ENCODE measurements at places on chromosomes 6 and 20.

DNA sequence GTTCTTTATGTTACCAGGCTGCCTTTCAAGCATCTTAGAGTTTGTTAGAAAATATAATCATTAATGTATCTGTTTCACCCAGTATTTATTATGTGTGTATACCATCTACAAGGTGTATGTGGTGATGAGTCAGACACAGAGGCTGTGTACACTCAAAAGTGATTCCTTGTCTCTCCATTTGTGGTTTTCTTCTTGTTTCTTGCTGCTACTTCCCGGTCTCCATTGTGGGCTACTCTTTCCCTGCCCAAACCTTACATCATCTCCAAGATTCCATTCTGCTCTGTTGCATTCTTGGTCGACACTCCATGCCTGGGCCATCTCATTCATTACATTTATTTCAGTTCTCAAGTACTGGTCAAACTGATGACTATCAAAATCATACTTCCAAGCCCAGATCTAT lies 182.2 kb upstream of the STXBP5 start:
- DNase-seq: no peak

GRCh38 chr20:62603021-62603906 lies 39.0 kb upstream of the SLCO4A1 start:
- no peak for DNase-seq

DNA sequence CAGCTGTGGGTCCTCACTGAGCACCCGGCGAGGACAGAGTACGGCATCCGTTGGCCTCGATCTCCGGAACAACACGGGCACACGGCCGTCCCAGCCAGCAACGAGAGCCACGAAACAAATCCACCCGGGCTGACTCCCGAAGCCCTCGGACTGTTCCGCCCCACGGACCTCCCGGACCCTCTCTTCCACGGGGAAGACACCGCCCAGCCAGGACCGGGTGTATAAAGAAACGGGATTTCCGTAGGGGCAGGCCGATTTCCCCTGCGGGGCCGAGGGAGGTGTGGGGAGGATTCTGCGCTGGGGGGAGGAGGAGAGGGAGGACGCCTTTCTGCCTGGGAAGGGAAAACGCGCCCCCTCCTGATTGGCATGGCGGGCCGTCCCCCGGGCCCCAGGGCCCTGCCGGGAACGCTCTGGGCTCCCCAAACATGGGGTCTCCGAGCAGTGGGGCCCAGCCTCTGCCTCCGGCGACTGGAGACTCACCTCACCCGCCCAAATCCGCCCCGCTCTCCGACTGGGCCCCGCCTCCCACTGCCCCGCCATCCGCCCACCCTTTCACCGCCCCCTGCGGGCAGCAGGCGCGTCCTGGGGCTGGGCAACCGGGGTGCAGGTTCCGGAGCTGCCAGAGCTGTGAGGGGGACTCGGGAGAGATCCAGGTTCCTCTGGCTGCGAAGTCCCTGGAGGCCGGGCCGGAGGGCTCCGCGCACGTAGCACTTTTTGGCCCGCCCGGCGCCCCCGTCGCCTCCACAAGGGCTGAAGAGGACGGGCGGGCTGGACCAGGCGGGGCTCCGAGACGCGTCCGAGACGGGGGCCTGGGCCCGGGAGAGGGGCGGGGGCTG lies 679 bp upstream of the PPDPF start:
- DNase-seq: no peak

DNA sequence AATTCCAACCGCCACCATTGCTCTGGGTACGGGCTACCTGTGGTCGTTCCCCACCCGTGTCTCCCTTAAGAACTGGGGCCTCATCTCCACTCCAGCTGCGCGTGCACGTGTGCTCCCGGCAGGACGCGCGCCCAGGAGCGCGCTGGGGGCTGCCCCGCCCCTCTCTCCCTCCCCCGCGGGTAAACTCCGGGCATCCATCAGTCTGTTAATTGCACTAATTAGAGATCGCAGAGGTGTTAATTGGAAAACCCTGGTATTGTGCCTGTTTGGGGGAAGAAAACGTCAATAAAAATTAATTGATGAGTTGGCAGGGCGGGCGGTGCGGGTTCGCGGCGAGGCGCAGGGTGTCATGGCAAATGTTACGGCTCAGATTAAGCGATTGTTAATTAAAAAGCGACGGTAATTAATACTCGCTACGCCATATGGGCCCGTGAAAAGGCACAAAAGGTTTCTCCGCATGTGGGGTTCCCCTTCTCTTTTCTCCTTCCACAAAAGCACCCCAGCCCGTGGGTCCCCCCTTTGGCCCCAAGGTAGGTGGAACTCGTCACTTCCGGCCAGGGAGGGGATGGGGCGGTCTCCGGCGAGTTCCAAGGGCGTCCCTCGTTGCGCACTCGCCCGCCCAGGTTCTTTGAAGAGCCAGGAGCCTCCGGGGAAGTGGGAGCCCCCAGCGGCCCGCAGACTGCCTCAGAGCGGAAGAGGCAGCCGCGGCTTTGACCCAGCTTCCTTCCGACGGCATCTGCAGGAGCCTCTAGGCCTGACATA lies 14.4 kb downstream of the FOXP4 start:
- DNase-seq: peak; percentile 30

- DNase-seq: no peak
Observed at GRCh38 chr6:4510317-4510716, 265.9 kb upstream of the CDYL start.

DNA sequence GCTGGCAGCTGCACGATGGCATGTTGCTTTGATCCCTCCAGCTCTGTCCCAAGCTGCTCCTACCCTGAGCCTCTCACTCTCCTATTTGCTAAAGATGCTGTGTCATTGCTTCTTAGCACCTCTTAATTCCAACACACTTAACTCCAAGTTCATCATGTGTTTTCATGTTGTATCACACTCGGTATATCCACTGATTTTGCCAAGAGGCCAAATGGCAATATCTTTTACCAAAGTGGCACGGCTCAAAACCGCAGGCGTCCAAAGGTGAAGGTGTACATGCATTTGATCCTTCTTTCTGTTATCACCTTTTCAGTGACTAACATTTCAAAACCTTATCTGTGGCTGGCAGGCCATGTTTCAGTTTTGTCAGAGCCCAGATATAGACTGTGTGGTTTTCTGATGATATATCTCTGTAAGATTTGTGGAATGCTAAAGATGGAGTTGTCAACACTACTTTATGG lies 217.0 kb downstream of the TBX18 start:
- DNase-seq: no peak

- DNase-seq: no peak
Observed at GRCh38 chr20:62558779-62559178, 83.0 kb upstream of the GATA5 start.

DNA sequence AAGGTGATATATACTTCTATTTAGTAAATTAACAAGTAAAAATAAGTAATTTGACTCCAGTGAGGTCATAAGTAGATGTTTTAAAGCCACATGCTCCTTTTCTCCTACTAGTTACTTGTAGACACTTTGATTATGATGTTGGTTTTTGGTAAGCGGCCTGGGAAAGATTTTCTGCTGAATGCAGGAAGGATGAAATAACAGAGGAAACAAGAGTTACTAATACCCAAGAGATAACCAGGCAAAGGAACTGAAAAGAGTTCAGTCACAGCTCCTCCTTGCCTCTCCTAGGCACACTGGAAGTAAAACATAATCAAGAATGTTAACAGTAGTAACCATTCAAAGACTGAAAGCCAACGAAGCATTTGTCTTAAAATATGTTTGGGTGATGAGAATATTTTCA lies 203.3 kb downstream of the RNGTT start:
- no peak for DNase-seq

GRCh38 chr20:60806824-60807223 lies 445.2 kb upstream of the CDH4 start:
- DNase-seq: no peak

DNA sequence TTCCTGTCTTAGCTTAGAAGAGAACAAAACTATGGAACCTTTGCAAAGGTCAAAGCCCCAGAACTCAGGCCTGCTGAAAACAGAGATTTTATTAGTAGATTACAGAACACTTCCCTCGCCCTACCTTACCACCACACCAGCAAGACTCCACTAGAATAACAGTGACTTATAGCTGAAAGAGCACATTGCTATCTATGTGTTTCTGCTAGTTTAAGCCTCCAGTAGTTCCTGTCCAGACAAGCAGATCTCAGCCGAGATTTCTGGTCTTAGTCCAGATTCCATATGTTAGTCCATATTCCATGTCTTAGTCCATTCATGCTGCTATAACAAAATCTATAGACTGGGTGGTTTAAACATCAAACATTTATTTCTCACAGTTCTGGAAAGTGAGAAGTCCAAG lies 412.3 kb upstream of the ID4 start:
- no peak for DNase-seq

- DNase-seq: no peak
Observed at GRCh38 chr6:36076178-36077063, 48.8 kb downstream of the MAPK14 start.

- DNase-seq: no peak
Observed at GRCh38 chr20:8242066-8242465, 110.0 kb downstream of the PLCB1 start.

DNA sequence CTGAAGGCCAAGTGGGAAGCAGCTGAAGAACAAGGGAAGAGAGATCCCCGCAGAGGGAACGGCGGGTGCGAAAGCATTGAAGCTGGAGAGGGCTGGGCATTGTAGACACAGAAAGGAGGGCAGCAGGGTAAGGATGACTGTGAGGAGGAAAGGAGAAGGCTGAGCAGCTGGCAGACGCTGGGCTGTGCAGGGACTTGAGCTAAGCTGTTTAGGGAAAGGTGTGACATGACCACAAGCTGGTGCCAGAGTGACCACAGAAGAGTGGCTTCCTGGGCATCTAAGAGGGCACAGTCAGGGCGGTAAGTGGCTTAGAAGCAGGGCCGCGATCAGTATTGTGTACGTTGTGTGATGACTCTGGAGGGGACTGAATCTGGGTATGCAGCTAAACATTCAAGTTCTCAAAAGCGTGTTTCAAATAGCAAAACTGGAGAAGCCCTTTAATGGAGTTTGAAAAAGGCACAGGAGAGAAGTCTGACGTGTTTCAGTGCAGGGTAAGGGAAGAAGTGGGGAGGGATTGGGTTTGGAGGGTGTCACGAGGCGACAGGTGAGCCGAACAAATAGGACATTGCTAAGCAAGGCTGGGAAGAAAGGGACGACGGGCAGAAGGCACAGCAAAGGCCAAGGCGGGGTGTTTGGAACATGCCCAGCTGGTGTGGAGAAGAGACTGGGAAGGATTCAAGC lies 46.1 kb upstream of the ARFGEF2 start:
- no peak for DNase-seq

GRCh38 chr6:73679009-73679408 lies 17.0 kb upstream of the CD109 start:
- DNase-seq: no peak

- DNase-seq: no peak
Observed at GRCh38 chr20:14148042-14148441, 152.7 kb downstream of the MACROD2 start.

DNA sequence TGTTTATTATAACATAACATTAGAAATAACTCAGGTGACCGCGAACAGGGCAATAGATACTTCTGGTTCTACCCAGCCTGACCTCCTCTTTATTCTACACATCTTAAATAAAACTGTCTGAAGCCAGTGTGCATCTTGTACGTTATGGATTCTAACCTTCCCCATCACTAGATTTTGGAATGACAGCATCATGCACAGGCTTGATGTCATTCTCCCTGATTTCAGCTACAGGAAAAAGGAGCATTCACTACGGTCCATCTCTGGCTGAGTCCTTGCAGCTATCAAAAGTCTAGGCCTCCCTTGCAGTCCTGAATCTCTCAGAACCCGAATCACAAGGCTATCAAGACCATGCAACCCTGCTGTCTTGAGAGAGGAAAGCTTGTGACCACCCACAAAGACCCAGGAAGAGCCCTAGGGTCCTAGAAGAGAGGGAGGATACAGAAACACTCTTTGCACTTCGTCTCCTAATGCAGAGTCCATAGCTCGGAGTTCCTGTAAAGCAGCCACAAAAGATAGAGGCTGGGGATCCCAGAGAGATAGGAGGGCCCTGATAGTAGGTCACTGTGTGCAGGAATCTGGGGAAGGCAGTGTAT lies 845 bp downstream of the HLA-DPA1 start:
- no peak for DNase-seq

DNA sequence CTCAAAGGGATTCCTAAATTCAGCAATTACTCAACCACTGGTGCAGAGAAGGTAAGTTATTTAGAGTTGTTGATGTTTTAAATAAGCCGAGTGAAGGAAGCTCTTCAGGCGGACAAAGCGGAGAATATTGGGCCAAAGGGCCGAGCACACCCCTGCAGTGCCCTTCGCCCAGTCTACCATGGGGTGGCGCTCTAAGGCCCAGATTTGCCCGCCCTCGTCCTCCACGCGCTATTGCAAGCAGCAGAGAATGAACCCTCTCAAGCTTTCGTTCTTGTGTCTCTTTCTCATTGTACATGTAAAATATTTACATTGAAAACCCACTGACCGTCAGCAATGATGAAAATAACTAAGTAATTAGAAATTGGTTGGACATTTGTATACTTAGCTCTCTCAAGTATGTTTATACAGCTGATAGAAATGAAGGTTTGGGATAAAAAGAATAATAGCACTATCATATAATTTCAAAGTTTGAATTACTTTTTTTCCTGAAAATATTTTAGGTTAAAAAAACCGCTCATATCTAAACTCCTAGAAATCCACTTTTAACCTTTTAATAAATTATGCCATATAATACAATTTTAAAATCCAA lies 195.0 kb upstream of the CEP162 start:
- no peak for DNase-seq

- DNase-seq: no peak
Observed at GRCh38 chr20:41697861-41698559, 79.8 kb upstream of the CHD6 start.

- DNase-seq: no peak
Observed at GRCh38 chr20:8386991-8387390, 254.9 kb downstream of the PLCB1 start.

DNA sequence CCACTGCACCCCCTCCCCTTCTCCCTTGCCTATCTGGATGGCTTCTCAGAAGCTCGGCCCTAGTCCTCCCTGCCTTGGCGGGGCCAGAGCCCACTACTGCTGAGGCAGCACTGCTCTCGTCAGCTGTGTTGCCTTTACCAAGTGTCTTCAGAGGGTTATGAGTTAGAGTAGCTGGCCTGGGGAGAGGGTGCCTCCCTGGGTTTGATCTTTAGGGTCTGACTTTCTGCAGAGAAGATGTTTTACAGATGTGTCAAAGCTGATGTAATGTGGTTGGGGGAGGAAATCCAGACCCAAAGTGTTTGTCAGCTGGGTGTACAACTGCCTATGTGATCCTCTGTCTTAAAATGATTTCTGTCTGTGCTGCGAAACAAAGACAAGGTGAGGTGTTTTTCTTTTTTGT lies 30.4 kb upstream of the PI16 start:
- no peak for DNase-seq

- DNase-seq: no peak
Observed at GRCh38 chr20:46683939-46684750, 5.1 kb downstream of the TP53RK start.

DNA sequence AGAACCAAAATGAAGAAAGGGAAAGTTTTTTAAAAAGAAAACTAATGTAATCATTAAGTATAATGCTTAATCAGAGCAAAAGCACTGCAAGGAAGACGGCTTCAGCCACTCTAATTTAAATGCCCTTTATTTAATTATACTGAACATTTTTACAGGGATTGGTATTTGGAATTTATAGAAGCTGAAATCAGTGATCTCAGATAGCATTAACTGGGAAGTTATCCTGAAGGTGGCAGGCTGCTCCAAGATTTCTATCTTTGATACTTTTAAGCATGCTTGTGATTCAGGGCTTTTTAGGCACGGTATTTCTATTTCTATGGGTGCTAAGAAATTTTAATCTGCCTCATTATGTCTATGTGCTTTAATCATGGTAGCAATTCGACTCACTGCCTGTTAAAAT lies 1.3 kb upstream of the NDUFAF4 start:
- no peak for DNase-seq

All from activated naive CD4-positive, alpha-beta T cell (primary cell).